ENCODE measurements at places on chromosomes 5 and 9.
A peak's percentile ranks its signal among the peaks of the same experiment; 100 is the strongest.

GRCh38 chr5:125034331-125034730 lies 287.9 kb upstream of the ZNF608 start:
- DNase-seq = no peak

- DNase-seq = peak; percentile 77
These were observed 207.3 kb downstream of the ARHGAP26 start for GRCh38 chr5:142977363-142978051.

- DNase-seq = peak; percentile 49
These were observed 51.2 kb upstream of the GGTA1 start for GRCh38 chr9:121550569-121551512.

- no peak for DNase-seq
These were observed 5.3 kb upstream of the NFIL3 start for GRCh38 chr9:91428927-91429351.

DNA sequence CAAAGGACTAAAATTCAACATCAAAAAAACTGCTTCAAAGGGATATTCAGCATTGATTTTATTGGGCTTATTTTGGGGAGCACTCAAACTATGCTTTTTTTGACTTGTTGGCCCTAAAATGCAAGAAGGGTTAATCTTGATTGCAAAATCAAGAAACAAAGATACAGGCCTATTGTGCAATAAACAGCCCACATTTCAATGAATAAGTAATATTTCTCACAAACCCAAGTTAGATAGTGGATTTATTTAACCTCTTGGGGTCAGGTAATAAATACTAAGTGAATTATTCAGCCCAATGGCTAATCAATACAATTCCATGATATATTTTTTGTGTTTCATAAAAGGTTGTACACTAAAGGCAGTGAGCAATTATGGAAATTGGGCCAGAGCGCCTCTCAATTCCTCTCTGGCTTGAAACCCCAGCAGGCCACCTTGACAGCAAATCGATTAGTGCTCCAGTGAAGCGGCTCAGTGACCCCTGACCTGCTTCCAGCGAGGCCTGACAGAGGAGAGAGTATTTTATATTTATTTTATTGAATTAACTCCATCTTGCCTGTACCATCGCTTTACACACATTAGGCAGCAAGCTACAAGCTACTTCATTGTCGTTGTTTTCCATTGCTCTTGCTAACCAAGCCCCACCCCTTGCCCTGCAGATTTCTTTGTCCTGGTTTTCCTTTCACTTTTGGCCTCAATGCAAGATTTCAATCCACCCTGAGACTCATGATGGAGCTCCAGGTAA lies 65.5 kb downstream of the EBF1 start:
- no peak for DNase-seq

- DNase-seq = no peak
These were observed 2.3 kb downstream of the WHRN start for GRCh38 chr9:114503009-114503408.

DNA sequence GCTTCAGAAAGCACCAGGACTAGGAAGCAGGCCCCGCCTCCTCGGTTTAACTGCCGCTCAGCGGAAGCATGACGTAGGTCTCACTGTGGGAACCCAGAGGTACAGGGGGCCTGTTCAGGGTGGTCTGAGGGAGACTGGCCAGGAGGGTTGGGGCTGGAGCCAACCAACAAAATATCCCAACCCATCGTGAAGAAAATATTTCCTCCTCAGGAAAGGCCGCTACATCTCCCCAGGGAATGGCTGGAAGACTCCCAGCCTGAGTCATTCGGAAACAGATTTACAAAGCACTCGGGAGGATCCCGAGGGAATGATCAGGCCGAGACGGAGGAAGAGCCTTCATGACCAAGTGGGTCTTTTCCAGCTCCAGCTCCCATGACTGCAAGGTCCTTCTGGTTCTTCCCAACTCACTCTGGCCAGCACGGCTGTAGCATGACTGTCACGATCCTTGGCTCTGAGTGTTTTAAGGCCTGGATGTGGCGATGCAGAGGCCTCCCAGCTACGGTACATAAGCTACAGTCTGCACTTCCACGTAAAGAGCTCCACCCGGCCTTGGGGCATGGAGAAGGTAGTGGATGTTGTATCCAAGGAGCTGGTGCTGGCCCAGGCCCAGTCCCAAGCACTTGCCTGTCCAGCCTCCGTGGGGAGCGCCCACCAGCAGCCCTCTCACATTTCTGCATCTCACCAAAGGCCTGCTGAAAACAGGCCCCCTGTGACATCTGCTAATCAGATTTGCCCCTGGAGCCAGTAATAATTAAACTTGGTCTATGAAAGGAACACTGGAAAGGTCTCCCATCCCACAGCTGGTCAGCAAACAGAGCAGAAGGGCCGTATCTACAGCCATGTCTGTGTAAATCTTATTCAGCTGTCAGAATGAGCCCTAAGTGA lies 100.6 kb downstream of the LHFPL2 start:
- DNase-seq = no peak

DNA sequence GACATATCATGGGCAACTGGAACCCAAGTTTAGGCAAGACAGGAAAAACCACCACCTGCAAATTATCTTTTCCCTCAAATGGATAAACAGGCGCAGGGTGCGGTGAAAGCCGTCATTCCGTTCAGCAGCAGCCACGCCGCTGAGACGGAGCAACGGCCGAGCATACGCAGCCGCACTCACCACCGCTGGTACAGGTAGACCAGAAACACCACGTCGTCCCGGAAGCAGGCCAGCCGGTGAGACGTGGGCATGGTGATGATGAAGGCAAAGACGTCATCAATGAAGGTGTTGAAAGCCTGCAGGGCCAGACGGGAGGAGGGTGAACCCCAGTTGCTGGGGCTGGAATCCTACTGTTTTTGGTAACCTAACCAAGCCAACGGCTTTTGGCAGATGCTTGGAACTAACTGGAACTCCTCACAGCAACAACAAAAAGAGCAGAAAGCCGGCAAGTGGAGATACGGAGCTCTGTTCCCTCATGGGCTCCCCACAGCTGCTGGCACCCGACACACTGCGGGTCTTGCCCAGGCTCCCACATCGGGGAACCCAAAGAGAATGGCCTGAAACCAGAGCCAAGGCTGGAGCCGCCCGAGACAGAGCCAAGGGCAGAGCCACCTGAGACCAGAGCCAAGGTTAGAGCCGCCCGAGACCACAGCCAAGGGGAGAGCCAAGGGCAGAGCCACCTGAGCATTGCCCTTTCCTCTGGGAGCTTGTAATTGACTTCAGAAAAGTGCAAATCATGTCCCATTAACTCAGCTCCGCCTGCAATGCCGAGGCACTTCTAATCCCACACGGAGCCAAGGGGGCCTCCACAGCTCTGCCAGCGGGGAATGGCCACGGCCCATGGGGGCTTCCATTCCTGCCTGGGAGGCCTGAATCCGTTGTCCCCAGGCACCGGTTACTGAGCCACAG lies 24.2 kb downstream of the CLPTM1L start:
- no peak for DNase-seq

DNA sequence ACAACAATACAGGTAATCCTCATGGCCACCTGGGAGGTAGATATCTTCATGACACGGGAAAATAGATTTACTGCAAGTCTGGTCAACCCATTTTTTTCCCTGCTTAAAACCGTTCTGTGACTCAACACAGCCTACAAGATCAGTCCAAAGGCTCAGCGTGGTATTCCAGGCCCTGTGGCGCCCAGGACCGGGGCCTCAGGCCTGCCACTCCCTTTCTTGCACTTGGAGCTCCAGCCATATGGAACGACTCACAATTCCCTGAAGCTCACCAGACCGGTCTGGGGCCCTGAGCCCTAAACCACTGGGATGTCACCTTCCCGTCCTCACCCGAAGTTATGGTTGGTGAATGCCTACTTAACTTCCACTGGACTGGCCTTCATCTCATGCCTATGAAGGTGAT lies 6.5 kb upstream of the MLANA start:
- no peak for DNase-seq

- no peak for DNase-seq
These were observed 346.1 kb downstream of the DIRAS2 start for GRCh38 chr9:90296539-90296938.

- no peak for DNase-seq
These were observed 25.6 kb downstream of the OR2V2 start for GRCh38 chr5:181173027-181173419.

GRCh38 chr5:154673506-154673905 lies 81.7 kb upstream of the LARP1 start:
- DNase-seq = no peak

GRCh38 chr5:141617128-141617527 lies 1.7 kb downstream of the DIAPH1 start:
- DNase-seq = no peak

DNA sequence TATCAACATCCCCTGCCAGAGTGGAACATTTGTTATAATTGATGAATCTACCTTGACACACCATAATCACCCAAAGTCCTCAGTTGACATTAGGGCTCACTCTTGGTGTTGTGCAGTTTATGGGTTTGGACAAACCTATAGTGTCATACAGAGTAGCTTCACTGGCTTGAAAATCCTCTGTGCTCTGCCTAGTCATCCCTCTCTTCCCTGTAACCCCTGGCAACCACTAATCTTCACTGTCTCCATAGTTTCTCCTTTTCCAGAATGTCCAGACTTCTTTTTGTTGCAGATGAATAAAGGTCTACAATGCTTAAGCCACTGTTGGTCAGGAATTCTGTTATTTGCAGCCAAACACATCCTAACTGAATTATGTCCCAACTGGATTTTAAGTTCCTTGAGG lies 22.5 kb upstream of the SUB1 start:
- no peak for DNase-seq

DNA sequence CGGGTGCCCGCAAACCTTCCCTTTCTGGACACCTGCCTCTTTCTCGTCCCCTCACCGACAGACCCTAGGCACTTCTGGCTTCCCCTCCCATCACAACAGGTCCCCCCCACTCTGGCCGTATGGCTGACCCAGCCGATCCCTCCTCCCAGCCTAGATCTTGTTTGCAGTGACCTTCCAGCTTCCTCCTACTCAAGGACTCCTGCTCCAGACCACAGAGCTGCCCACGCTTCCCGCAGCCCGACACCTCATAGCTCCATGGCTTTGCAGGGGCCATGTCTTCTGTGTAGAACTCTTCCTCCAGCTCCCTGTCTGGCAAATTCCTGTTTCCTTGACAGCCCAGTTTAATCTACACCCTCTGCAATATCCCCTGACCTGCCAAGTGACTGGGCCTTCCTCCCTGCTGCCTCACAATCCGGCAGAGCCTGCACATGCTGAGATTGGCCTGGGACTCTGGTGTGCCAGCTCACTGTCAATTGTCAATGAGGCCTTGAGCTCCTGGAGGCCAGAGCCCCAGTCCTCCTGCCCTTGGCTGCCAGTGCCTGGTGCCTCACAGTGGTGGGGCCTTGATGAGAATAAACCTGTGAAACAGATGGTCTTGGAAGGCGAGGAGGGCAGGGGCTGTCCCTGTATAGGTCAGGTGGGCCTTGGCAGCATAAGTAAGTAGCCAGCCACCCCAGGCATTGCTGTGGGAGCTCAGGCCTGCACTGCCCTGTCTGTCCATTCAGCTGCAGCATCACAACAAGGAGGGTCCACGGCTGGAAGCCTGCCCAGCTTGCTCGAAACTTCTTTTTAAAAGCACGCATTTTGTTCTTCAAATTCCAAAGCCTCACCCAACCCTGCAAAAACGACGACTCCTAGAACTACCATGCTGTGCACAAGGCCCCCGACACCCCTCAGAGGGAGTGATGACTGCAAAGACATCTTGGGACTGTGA lies 50.5 kb downstream of the GADD45G start:
- no peak for DNase-seq

DNA sequence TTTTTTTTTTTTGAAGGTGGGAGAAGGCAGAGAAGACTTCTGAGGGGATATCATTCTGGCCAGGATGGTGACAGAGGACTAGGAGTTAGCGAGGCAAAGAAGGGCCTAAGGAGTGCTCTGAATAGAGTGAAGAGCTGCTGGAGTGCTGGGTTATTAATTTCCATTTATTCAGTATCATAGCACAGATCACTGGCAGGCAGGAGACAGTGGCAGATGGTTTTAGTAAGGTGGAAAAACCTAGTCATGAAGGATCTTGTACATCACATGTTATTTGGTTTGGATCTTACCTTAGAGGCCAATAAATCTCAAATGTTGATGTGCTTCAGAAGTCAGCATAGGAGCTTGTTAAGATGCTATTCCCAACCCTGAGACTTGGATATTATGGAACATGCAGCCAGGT lies 165.5 kb downstream of the TTLL11 start:
- no peak for DNase-seq

GRCh38 chr5:102532123-102532522 lies 33.3 kb upstream of the SLCO6A1 start:
- no peak for DNase-seq

DNA sequence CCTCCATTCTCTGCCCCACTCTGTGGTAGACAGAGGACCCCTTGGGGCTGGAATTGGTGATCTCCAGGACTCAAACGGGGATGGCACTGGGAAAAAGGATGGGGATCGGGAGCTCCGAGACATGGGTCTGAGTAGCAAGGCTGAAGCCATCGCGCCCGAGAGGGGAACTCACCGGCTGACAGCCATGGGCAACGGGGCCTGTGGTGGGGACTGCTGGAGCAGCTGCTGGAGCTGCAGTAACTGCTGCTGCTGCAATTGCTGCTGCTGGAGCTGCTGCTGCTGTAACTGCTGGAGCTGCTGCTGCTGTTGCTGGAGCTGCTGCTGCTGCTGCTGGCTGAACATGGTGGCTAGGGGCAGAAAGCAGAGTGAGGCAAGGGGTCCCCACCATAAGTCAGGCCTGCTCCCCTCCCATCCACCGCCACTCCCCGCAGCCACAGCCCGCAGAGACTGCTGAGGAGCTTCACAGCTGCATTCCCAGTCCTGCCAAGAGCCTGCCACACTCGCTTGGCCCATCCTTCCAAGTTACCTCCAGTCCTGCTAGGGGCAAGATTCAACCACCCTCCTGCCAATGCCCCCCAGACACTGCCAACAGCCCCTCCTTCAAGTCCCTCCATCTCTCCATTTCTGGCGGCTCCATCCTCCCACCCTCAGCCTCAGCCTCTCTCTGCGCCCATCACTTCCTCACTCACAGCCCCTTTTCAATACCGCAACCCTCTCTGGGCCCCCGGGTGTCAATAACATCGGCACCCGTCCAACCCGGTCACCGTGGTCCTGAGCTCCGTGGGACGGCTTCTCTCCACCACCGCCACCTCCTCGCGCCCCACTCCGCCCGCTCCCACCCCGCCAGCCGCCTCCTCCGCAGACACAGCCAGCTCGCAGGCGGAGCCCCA lies 611 bp downstream of the CIZ1 start:
- peak; percentile 1 for DNase-seq

GRCh38 chr5:108634617-108635288 lies 112.9 kb upstream of the FER start:
- DNase-seq = no peak

GRCh38 chr9:130295945-130296782 lies 30.6 kb downstream of the HMCN2 start:
- DNase-seq = no peak

DNA sequence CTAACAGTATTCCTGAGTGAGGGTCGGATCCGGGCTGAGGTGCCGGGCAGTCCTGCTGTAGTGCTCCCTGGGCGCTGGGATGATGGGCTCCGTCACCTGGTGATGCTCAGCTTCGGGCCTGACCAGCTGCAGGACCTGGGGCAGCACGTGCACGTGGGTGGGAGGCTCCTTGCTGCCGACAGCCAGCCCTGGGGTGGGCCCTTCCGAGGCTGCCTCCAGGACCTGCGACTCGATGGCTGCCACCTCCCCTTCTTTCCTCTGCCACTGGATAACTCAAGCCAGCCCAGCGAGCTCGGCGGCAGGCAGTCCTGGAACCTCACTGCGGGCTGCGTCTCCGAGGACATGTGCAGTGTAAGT lies 15.2 kb downstream of the CRB2 start:
- no peak for DNase-seq

GRCh38 chr5:173913686-173914321 lies 25.7 kb downstream of the CPEB4 start:
- DNase-seq = no peak

- no peak for DNase-seq
These were observed 36.2 kb downstream of the TARS1 start for GRCh38 chr5:33476992-33477391.

- no peak for DNase-seq
These were observed 127.0 kb upstream of the NTRK2 start for GRCh38 chr9:84542554-84542953.
